ENCODE measurements at places on chromosomes 4 and X. TPM values are rescaled to one million over a fixed set of nuclear protein-coding genes. Genes with fewer than 3 reads are reported as not detected.

DNA sequence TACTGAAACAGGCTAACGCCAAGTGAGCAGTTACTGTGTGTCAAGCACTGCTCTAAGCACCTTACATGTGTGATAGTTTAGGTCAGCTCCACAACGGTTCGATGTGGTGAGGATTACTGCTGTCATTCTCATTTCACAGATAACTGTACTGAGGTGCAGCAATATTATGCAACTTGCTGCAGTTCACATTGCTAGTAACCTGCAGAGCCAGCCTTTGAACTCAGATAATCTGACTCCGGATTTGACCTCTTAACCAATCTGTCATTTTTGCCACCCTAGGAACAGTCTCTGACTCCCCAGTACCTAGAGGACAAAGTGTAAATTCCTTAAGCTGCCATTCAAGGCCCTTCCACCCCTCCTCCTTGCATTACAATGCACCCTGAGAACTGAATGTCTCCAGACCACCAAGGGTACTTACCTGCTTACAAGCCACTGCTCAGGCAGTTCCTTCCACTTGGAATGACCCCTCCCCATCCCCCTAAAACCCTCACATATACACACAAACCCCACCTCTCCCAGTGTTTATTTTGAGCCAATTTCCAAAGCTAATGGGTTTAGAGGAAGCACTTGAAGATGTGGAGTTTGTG, 24.9 kb downstream of the EFNB1 start:
- no peaks in the 10 kb centered on the region for H3K36me3 ChIP-seq
- H3K27me3 ChIP-seq: no peaks in the 10 kb centered on the region
- no peak overlapping the region for H3K4me3 ChIP-seq
- DNase-seq: no peak

The GRIA3 gene
- total RNA-seq: not detected

- no peaks in the 10 kb centered on the region for H3K27me3 ChIP-seq
- H3K4me1 ChIP-seq: no peaks in the 10 kb centered on the region
- H3K27ac ChIP-seq: no peak overlapping the region
- no peak overlapping the region for H3K4me3 ChIP-seq
Measured at GRCh38 chr4:66197451-66197850, 527.2 kb upstream of the EPHA5 start.

The TMPRSS11B gene
- not detected for total RNA-seq

DNA sequence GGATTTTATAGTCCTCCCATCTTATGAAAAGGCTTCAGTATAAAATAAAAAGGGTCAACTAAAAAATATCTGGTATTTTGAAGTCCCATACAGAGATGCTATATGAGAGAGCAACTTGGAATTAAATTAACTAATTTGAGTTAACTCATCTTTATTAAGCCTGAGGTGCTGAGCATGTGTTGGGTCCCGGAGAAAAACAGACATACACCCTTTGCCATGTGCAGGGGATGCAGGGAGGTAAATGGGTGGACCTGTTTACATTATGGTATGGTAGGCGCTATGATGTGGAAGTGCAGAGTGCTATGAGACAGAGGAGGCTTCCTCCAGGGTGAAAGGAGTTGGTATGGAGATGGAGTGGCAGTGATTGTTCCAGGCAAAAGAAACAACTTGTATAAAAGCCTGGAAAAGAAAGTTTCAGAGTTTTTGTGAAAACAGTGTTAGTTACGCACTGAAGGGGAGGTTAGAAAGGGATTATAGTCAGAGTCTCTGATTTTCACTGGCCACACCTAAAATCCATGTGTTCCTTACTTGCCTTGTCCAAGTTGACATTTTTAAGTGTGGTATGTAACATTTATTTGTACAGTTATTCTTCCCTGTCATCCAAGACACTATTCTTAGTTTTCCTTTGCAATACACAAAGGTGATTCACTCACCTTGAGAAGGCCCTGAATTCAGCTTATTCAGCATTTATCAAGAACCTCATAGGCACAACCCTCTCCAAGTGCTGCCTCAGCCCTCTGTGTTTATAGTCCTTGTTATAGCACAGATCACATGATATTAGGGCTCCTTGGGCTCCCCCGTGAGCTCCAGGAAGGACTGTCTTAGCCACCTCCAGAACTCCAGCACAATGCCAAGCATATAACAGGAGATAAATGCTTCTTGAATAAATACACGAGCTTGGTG, 152.0 kb downstream of the RASL11B start:
- H3K36me3 ChIP-seq: no peaks in the 10 kb centered on the region
- H3K4me1 ChIP-seq: no peaks in the 10 kb centered on the region
- H3K27ac ChIP-seq: no peak overlapping the region
- no peaks in the 10 kb centered on the region for H3K27me3 ChIP-seq
- H3K4me3 ChIP-seq: no peak overlapping the region

- H3K27me3 ChIP-seq: no peaks in the 10 kb centered on the region
- H3K4me1 ChIP-seq: no peaks in the 10 kb centered on the region
- H3K27ac ChIP-seq: no peak overlapping the region
- H3K36me3 ChIP-seq: no peaks in the 10 kb centered on the region
Measured at GRCh38 chr4:120770897-120771296, 151.6 kb downstream of the PRDM5 start.

The SORCS2 gene
- not detected for total RNA-seq

The PCSK1N gene
- 3.3 TPM for total RNA-seq

The TMEM31 gene
- total RNA-seq: not detected

GRCh38 chr4:169815606-169816005, 57.9 kb upstream of the HPF1 start:
- no peak for DNase-seq
- no peaks in the 10 kb centered on the region for H3K27me3 ChIP-seq
- H3K36me3 ChIP-seq: no peaks in the 10 kb centered on the region
- no peak overlapping the region for H3K4me3 ChIP-seq

DNA sequence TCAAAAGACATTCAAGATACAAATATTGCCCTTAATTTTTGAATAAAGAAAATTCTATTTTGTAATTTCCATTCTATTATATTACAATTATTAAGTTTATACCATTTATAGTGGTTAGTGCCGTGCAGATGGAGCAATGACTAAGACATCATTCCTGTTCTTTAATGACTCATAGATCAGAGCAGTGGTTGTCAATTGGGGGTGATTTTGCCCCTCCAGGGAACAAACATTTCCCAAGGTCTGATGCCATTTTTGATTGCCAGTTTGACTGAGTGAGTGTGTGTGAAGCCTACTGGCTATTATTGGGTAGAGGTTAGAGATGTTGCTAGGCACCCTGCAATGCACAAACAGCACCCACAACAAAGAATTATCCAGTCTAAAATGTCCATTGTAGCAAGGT, 97.9 kb upstream of the DDIT4L start:
- H3K27ac ChIP-seq: no peak overlapping the region
- no peaks in the 10 kb centered on the region for H3K27me3 ChIP-seq
- no peaks in the 10 kb centered on the region for H3K36me3 ChIP-seq
- no peaks in the 10 kb centered on the region for H3K4me1 ChIP-seq

The ASB9 gene
- total RNA-seq: 0.86 TPM

GRCh38 chr4:152476796-152477195, 59.1 kb downstream of the FBXW7 start:
- H3K4me3 ChIP-seq: no peak overlapping the region
- DNase-seq: no peak
- H3K27ac ChIP-seq: no peak overlapping the region
- H3K36me3 ChIP-seq: no peaks in the 10 kb centered on the region
- H3K27me3 ChIP-seq: no peaks in the 10 kb centered on the region
- H3K4me1 ChIP-seq: no peaks in the 10 kb centered on the region

The GSPT2 gene
- 6.2 TPM for total RNA-seq

DNA sequence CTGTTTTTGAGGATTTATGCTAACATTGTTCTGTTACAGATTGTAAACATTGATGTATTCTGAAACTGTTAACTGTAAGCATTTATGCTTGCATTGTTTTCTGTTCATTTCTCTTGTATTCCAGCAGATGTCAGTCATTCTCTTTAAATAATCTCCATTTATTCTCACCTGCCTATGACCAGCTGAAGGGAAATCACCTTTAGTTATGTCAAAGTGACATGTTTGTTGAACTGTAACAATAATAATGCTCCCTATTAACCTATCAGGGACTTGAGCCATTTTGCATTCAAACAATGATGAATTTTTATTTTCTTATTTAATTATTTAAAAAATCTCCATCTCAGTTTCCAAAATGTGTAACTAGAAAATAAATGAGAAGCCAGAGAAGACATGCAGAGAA, 58.0 kb downstream of the SPCS3 start:
- no peak overlapping the region for H3K4me3 ChIP-seq
- no peaks in the 10 kb centered on the region for H3K4me1 ChIP-seq
- no peak for DNase-seq
- H3K36me3 ChIP-seq: no peaks in the 10 kb centered on the region

DNA sequence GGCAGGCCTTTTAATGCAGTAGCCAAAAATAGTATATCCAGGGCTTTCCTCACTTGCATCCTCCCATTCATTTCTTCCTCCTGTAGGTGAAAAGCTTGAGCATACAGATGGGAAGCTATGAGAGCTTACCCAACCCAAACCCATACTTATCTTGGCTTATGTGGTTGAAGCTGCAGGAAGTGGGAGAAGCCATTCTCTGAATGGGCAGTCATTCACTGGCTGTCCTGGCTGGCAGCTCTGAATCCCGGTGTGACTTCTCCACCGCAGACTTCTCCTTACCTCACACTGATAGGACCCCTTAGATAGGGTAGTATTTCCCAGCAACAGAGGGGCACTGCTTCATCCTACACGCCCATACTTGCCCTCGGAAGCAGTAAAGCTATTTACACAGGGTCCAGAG, 125.4 kb downstream of the AMMECR1 start:
- H3K36me3 ChIP-seq: no peaks in the 10 kb centered on the region
- H3K27me3 ChIP-seq: no peaks in the 10 kb centered on the region
- DNase-seq: no peak
- H3K4me1 ChIP-seq: peaks cover 4% of the 10 kb centered on the region

DNA sequence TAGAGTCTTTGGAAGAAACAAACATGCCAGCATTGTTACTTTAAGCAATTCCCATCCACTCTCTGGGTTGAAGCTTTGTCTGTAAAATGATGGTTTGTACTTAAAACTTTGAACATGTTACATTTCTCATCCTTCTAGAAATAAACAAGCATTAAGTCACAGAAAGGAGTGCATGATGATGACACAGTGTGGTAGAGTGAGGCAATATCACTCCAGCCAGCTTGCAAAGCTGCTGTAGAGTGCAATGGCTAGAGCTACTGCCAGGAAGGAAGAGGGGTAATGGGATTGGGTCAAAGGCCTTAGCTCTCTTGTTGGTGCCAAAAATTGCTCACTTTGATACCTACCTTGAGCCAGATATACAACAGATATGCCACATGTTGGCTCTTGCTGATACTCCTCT, 12.3 kb upstream of the ENOX2 start:
- no peak overlapping the region for H3K4me3 ChIP-seq
- no peak overlapping the region for H3K27ac ChIP-seq
- no peak for DNase-seq

All from naive thymus-derived CD4-positive, alpha-beta T cell (primary cell).